CD4-positive, alpha-beta T cell treated with Interleukin-1 beta for 1 hour (primary cell): ENCODE measurements at places on chromosomes 7 and 10.
A peak's percentile ranks its signal among the peaks of the same experiment; 100 is the strongest.

GRCh38 chr7:1112625-1113547 lies 25.0 kb downstream of the GPER1 start:
- no peak for DNase-seq

DNA sequence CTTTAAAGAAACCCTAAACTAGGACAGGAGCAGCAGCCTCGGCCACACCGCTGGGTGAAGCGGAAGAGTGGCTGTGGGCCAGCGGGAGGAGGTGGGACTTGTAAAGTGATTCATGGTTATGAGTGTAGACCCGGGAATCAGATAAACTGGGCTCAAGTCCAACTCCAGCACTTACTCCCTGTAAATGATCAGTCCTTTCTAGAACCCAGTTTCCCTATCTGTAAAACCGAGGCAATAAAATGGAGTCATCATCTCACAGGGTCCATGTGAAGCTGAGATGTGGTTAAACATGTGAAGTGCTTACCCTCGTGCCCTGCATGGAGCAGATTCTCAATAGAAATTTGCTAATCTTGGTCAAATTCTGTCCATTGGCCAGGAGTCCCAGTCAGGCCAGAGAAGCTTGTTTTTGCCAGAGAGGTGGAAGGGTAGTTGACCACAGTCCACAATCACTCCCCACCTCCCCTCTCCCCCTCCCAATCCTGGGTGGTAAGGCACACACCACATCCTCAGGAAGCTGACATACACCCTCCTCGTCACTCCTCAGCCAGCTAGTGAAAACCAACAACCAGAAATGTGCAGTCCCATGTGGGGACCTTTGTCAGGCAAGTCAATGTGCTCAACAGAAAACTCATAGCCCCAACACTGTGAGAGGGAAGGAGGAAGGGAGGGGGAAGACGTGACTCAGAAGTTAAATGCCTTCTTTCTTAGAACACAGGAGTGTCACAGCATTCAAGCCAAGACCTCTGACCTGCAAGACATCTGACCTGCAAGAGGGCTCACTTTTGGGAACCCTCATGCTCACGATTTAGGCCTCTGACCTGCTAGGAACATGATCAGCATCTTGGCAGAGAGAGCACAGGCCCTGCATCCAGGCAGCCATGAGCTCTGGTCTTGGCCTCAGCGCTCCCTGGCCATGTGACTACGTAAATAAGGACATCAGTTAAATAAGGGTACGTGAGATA lies 145.1 kb downstream of the PLXNA4 start:
- DNase-seq = peak; percentile 67

DNA sequence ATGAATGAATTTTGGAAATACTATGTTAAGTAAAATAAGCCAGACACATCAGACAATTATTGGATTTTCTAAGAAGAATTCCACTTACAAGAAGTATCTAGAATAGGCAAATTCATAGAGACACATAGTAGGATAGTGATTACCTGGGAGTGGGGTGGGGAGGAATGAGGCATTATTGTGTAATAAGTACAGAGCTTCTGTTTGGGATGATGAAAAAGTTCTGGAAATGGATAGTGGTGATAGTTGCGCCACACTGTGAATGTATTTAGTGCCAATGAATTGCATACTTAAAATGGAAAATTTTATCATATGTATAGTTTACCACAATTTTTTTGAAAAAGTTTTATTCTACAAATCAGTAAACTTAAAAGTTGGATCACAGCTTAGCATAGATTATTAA lies 297.2 kb upstream of the KAT6B start:
- no peak for DNase-seq

- DNase-seq = no peak
These were observed 24.8 kb downstream of the BRAF start for GRCh38 chr7:140899883-140900282.

DNA sequence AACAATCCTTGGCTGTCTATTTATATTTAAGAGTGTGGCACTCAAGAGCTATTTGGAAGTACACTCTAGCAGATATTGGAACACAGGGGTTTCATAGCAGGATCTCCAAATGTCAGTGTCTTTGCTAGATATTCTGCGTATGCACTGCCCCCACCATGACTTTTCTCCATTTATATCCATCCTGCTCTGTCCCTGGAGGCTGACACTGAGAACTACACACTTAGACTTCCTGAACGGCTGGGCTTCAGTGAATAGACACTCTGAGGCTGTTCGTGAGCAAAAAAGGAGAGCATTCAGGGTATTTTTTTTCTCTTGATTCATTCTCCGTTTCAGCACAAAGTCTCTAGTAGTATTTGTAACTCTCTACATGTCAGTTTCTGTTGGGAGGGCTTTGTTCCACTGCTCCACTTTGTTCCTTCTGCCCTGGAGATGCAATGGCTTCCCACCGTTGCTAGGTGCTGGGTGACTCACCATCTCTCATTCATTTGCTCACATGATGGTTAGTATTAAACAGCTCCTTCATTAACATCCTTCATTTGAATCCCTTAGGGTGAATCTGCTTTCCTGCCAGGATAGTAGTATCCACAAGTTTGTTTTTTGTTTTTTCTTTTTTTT lies 155.9 kb upstream of the SLC13A1 start:
- DNase-seq = no peak

DNA sequence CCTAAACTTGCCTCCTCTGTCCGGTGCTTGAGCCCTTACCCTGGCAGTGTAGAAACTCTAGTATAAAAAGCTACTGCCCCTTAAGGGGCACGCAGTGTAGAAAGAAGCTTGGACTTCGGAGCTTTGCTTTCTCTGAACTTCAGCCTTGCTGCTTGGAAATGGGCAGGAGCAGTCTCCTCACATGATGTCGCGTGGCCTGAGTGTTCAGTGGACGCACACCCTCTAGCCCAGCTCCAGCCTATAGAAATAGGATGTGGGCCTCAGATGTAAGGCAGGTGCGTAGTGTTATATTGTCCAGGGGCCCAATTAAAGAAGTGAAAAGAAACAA lies 98.2 kb upstream of the PCBD1 start:
- DNase-seq = no peak

GRCh38 chr10:117796130-117796745 lies 250.5 kb downstream of the RAB11FIP2 start:
- no peak for DNase-seq

- DNase-seq = no peak
These were observed 24.9 kb downstream of the SAMD8 start for GRCh38 chr10:75136346-75136745.

DNA sequence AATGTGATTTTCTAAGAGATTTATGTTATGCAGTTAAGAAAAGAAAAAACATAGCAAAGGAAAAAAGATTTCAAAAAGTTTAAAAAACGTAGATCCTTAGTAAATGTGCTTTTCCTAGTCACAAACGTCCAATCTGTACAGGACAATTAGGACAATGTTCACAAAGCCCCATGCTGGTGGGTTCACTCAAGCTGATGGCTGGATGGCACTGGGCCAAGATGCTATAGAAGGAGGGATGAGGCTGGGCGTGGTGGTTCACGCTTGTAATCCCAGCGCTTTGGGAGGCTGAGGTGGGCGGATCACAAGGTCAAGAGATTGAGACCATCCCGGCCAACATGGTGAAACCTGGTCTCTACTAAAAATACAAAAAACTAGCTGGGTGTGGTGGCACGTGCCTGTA lies 22.1 kb downstream of the SVIL start:
- no peak for DNase-seq

GRCh38 chr7:39816462-39817060 lies 133.5 kb upstream of the CDK13 start:
- no peak for DNase-seq

GRCh38 chr10:80498833-80499741 lies 38.6 kb upstream of the SH2D4B start:
- DNase-seq = peak; percentile 80
